ENCODE measurements at places on chromosomes 3 and 15.

GRCh38 chr15:45253330-45253729, 1.3 kb downstream of the SLC28A2 start:
- DNase-seq = no peak

DNA sequence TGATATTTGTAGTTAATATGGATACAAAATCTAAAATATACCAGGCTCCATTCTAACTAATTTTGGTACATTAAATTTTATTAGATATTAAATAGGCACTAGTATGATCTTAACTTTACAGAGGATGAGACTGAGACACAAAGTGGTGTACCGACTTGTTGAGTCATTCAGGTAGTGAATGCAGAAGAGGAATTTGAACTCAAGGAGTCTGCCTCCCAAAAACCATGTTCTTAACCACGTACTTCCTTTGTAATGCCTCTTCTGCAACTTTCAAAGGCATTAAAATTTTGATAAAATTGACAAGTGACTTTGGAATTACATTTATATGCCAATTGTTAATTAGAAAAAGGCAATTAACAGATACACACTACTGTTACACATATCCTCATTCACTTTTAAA, 61.8 kb downstream of the ZBBX start:
- DNase-seq = no peak

DNA sequence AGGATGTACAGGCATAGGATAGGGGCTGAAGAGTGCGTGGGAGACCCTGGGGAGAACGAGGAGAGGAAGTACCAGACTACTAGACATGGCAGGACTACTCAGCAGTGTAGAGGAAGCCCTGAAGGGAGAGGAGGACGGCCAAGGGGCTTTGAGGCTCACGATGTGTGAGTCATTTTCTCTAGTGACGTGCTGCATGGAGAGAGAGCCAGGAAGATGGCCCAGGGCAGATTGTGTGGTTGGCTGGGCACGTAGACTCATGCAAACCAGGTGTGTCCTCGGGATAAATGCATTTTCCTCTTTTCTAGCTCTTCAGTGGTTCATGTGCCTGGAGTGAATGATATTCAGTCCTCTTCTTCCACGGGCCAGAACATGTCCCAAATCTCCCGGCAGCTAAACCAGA, 115.0 kb upstream of the ABHD17C start:
- DNase-seq = no peak

GRCh38 chr3:53065841-53066480, 20.1 kb upstream of the SFMBT1 start:
- no peak for DNase-seq

DNA sequence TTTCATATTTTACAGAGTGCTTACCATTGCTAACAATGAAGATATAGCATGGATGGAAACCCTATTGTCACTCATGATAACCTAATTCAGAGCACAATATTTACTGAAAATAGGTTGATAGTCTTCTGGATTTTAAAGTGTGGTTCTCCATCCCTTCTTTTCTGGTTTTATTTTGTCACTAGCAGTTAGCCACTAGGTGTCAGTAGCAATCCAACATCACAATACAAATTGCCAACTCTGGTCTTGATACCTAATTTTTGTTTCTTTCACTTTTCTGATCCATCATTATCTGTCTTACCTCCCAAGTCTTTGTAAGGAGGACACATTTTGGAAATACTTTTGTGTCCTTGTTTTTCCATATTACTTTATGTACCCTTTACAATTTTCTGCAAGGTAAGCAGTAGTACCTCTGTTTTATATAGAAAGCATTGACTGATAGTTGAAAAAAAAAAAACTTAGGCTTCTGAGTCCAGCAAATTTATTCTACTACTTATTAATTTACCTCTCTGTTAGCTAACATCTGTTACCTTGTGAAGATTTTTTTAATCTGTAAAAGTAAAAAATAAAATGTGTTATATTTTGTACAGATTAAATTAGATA, 28.3 kb upstream of the CRYBG3 start:
- DNase-seq = peak; percentile 70

DNA sequence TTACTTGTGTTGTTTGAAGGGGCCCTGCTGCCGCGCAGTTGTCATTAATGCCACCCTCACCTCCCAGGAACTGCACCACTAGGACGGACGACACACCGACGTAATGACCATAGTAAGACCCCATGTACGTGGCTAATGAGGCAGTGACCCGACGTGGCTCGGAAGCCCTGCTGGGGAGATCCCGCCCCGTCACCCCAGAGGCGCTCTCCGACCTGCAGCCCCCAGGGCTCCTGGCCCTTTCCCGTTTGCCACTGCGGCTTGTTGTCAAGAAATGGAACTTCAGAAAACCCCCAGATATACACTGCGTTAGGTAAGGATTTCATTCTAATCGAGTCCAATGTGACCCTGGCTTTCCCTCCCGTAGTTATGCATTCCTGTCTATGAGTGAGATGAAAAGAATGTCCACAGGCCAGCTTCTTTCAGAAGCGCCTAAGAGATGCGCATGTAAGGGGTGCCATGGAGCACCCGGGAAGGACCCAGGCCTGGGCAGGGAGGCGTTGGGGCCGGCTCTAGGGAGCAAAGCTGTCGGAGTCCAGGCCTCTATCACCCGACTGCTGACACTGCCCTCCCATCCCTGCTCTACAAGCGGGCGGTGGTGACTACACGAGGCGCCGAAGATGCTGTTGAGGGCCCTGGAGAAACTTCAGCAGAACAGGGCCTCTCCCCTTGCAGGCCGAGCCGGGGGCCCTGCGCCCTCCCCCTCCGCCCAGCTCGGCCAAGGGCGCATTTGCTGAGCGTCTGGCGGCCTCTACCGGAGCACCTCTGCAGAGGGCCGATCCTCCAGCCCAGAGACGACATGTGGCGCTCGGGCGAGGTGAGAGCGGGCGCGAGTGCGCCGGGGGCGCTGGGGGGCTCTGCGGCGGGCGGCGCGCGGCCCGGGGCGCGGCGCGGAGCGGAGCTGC, at the start of gene GABRA5:
Gene GABRA5, plus strand, starts transcription at position 765 of the 902 bp plus-strand sequence. CDS start 2,187 bp downstream, outside the sequence.
- no peak for DNase-seq

GRCh38 chr15:69869291-69869690, 228.4 kb downstream of the TLE3 start:
- no peak for DNase-seq

DNA sequence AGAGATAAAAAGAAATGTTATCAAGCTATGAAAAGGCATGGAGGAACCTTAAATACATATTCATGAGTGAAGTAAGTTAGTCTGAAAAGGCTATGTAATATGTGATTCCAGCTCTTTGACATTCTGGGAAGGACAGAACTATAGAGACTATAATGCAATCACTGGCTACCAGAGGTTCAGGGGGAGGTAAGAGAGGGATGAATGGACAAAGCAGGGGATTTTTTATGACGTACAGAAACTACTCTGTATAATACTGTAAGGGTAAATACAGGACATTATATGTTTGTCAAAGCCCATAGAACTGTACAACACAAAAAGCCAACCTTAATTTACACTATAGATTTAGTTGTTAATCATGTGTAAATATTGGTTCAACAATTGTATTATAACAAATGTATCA, 46.1 kb downstream of the MCTP2 start:
- no peak for DNase-seq

DNA sequence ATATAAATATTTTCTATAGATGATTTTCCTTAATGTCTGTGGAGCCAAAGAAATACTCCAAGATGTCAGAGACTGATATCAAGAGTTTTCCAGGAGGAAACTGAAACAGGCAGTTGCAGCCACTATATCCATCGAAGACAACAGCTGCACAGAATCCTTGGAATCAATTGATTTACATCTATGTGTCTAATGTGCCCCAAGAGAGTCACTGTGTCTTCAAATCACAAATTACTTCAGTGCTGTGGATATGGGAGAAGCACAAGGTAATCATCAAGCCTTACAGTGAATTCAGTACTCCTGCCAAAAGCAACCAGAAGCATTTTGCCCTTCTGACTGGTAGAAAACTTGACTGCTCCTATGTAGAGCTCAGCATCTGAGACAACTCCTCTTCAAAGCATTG, 51.1 kb downstream of the CPNE4 start:
- no peak for DNase-seq

GRCh38 chr3:186138272-186138981, 29.5 kb upstream of the ETV5 start:
- no peak for DNase-seq

DNA sequence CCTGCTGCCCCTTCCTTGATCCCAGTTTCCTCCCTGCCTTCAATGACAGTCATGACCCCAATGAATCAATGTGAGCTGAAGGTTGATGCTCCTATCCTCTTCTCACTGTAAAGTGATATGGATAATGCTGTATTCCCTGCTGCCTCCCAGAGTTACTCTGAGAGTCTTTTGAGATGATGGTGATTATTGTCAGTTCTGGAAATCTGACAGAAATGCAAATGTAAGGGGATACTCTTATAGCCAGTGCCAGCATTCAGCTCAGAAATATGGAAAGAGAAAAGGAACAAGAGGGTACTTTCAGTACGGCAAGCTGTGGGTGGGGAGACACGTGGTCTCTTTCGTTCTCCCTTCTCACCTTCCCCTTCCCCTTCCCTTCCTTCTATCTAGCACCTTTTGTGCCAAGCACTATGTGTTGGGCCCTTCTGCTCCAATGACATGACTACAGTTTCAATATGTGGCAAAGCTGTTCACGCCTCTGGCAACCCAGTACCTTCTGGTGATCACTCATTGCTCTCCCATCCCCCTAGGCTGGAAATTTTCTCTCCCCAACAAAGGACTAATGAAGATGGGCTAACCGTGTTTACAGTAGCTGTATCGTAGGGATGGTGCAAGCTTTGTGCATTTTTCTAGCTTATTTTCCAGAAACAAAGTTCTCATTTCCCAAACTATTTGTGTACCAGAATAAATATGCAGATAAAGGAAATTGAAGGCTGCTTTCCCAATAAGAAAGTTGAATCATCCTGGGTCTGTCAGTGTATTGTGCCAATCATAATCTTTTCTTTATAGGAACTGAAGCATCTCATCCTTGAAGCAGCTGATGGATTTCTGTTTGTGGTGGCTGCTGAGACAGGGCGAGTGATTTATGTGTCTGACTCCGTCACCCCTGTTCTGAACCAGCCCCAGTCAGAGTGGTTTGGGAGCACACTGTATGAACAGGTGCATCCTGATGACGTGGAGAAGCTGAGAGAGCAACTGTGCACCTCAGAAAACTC, 70.3 kb downstream of the ARNT2 start:
- no peak for DNase-seq

- peak; percentile 26 for DNase-seq
Measured at GRCh38 chr3:177251755-177252154, 54.5 kb upstream of the TBL1XR1 start.

- peak; percentile 59 for DNase-seq
Measured at GRCh38 chr3:38479431-38480092, 16.6 kb upstream of the EXOG start.

DNA sequence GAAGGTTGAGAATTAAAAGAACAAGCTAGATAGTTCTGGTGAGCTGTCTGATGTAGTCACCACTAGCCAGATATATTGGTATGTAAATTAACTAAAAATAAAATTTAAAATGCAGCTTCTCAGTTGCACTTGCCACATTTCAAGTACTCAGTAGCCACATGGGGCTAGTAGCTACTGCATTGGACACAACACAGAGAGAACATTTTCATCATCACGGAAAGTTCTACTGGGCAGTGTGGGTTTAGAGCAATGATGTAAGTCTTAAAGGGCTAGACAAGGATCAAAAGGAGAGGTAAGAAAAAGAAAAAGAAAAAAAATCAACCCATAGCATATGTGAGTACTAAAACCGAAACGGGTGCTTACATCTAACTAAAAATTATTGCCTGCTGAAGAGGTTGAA, 282.4 kb upstream of the LRRFIP2 start:
- DNase-seq = no peak

DNA sequence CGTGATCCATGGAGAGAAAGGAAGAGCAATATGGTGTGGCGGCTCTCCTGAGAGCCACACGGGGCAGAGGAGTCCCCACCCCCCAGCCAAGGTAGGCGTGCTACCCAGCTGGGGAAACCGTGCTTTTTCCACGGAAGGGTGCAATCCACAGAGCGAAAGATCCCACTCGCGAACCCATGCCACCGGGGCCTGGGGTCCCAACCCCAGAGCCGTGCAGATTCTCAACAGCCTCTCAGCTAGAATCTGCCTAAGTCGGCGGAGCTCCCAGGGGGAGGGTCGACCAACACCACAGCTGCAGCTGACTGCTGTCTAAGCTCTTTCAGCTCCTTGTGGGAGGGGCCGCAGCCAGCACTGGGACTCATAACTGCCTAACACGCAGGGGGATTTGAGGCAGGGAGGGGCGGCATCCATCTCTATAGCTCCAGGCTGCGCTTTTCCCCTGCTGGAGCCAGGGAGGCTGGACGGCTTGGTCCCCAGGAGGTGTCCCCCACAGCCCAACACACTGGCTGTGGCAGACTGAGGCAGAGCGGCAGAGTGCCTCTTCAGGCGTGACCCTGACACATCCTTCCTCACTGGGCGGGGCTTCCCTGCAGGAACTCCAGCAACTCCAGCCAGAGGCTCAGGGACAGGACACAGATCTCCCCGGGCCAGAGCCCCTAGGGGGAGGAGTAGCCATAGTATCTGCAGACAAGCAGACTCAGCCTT, 107.6 kb upstream of the ZBTB20 start:
- DNase-seq = no peak

DNA sequence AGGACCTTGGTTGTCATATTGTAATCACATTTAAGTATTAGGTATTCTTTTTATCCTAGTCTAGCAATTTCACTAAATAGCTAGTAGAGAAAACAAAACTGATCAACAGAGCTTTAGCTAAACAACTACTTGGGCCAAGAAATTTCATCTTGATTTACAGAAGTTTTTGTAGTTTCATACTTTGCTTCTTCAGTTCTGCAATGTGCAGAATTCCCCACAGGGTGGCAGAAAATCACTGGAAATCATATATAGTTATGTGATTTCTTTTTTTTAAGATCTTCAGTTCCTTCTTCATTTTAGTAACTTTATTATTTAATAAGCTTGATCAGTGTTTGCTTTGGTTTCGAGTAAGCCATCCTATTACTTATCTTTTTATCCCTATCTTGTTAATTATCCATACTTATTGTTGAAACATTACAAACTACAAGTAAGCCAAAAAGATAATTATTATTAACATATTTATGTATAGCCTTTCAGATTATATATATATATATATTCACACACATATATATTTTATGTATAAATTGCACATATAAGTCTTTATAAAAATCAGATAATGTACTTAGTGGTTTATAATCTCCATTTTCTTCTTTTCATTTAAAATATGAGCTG, 2.2 kb upstream of the BNIP2 start:
- DNase-seq = peak; percentile 71

DNA sequence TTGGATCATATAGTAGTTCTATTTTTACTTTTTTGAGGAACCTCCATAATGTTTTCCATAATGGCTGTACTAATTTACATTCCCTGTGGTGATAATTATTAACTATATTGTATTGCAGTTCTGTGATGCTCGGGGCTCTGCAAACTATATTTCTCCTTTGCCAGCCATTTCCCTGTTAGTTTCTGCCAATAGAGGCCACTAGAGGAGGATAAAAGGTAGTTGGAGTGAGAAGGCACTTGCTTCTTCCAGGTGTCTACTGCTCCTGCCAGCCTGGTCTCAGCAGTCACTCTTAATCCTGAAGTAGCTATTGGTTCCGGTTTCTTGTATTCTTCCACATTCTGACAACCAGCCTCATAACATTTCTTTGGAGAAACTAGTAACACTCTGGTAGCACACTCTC, 233.9 kb upstream of the GBE1 start:
- DNase-seq = no peak

- DNase-seq = no peak
Measured at GRCh38 chr3:152021951-152022461, 148.6 kb downstream of the SUCNR1 start.

- no peak for DNase-seq
Measured at GRCh38 chr3:84637272-84637671, 321.5 kb upstream of the CADM2 start.

- DNase-seq = no peak
Measured at GRCh38 chr3:42829628-42830436, 20.6 kb downstream of the ACKR2 start.
